Upper lobe of right lung (tissue), 1 donor: ENCODE measurements at places on chromosomes 11 and 22. TPM values are rescaled to one million over a fixed set of nuclear protein-coding genes. Genes with fewer than 3 reads are reported as not detected.
A peak's percentile ranks its signal among the peaks of the same experiment; 100 is the strongest.

GRCh38 chr22:49962012-49962750, 1.6 kb downstream of the PIM3 start:
- peaks cover 36% of the 10 kb centered on the region for H3K36me3 ChIP-seq
- peaks cover 63% of the 10 kb centered on the region for H3K4me1 ChIP-seq
- peak overlapping the region; percentile 87 for H3K27ac ChIP-seq
- H3K27me3 ChIP-seq, result no peaks in the 10 kb centered on the region
- peak; percentile 93 for DNase-seq

DNA sequence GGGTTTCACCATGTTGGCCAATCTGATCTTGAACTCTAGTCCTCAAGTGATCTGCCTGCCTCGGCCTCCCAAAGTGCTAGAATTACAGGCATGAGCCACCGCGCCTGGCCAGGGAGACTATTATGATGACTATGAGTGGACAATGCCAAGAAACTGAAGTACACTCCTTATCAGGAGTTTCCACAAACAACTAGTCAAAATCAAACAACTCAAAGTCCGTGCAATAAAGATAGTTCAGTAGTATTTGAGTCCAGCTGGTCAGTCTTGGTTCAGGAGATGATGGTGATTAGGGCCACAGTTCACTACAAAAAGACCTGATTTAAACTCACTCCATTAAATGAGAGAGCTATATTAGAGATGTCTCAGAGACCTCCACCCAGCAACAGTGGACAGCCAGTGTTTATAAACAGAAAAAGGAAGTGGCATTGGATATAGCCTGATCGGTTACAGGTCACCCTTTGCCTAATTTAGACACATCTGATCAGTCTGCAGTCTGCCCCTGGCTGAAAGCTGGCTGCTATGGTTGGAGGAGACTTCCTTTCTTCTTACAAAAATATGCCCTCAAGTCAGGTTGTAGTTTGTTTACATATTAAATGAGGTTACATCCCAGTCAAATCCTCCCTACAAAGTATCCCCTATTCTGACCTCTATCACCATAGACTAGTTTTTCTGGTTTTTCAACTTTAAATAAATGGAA, 17.0 kb downstream of the CD3E start:
- no peaks in the 10 kb centered on the region for H3K27me3 ChIP-seq
- no peaks in the 10 kb centered on the region for H3K36me3 ChIP-seq
- peaks cover 21% of the 10 kb centered on the region for H3K4me1 ChIP-seq

Gene ALDH3B2
- 1.3 TPM for total RNA-seq

Gene HIC2
- 5.1 TPM for total RNA-seq

Gene FAM111B
- total RNA-seq, result 0.87 TPM

Gene DKK3
- total RNA-seq, result 217 TPM

Gene HBG2
- 1.0 TPM for total RNA-seq

DNA sequence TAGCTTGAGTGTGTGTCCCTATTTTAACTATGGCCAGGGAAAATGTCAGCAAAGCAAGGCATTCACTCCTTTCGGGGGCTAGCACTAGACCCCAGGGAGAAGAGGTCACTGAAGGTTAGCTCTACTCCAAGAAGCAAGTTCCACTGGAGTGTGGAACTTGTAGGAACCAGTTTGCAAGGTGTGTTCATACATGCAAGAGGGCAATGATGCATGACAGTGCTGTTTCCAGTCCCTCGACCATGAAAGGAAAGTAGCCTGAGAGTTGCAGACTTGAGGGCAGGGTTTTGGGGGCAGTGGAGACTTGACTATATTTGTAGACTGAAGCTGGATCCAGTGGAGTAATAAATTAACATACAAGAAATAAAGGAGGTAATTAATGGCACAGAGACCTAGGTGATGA, 21.6 kb upstream of the SLC36A4 start:
- no peak overlapping the region for H3K4me3 ChIP-seq
- no peak for DNase-seq
- H3K4me1 ChIP-seq, result no peaks in the 10 kb centered on the region

Gene KAT5
- total RNA-seq, result 77.5 TPM

GRCh38 chr11:105142167-105142566, 2.6 kb upstream of the CARD18 start:
- H3K36me3 ChIP-seq, result no peaks in the 10 kb centered on the region
- no peak for DNase-seq
- no peak overlapping the region for H3K4me3 ChIP-seq
- no peak overlapping the region for H3K27ac ChIP-seq

- H3K4me3 ChIP-seq, result no peak overlapping the region
- no peaks in the 10 kb centered on the region for H3K36me3 ChIP-seq
- no peak for DNase-seq
These were observed 962.1 kb downstream of the JRKL start for GRCh38 chr11:97351939-97352338.

Gene TNNI2
- 6.9 TPM for total RNA-seq

DNA sequence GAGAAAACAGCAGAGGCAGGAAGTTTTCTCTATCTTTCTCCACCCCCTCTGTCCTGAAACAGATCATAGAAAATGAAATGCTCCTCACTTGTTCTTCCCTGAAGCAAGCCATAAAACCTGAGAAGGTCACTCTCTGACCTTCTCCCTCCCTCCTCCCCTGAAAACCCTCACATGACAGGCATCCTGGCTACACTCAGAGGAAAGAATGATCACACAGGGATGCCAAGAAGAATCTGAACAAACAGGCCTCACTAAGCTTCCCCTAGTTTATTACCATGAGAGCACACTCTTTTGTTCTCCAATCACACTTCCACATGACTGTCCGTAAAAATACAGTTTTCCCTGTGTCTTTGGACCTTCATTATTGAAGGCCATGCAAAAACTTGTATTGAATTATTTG, 300.1 kb downstream of the BUD13 start:
- H3K27me3 ChIP-seq, result no peaks in the 10 kb centered on the region
- H3K27ac ChIP-seq, result no peak overlapping the region
- no peak for DNase-seq
- no peak overlapping the region for H3K4me3 ChIP-seq
- H3K36me3 ChIP-seq, result no peaks in the 10 kb centered on the region

Gene VWCE
- 1.5 TPM for total RNA-seq

- no peak for DNase-seq
- H3K27ac ChIP-seq, result no peak overlapping the region
- no peaks in the 10 kb centered on the region for H3K27me3 ChIP-seq
These were observed 11.1 kb downstream of the RANGAP1 start for GRCh38 chr22:41274856-41275255.

GRCh38 chr11:35313066-35313759, 106.1 kb downstream of the SLC1A2 start:
- no peak for DNase-seq
- no peak overlapping the region for H3K4me3 ChIP-seq
- H3K27ac ChIP-seq, result no peak overlapping the region
- peaks cover 6% of the 10 kb centered on the region for H3K4me1 ChIP-seq
- no peaks in the 10 kb centered on the region for H3K36me3 ChIP-seq

GRCh38 chr11:79082907-79083306, 357.9 kb downstream of the TENM4 start:
- no peak overlapping the region for H3K4me3 ChIP-seq
- no peaks in the 10 kb centered on the region for H3K36me3 ChIP-seq
- H3K27ac ChIP-seq, result no peak overlapping the region
- DNase-seq, result no peak
- H3K27me3 ChIP-seq, result no peaks in the 10 kb centered on the region
